Smooth muscle cell of the coronary artery (primary cell): ENCODE measurements at places on chromosomes 13 and 19. TPM values are rescaled to one million over a fixed set of nuclear protein-coding genes. Genes with fewer than 3 reads are reported as not detected.

MISP gene
- under 0.01 TPM in 1 of 2 replicates, not detected in the other for total RNA-seq

CDX2 gene
- total RNA-seq = not detected in 2 replicates

CSNK1G2 gene
- total RNA-seq = 81.2 and 81.9 TPM in 2 replicates

LRG1 gene
- total RNA-seq = not detected in 2 replicates

SLC7A9 gene
- 0.08 and 0.12 TPM in 2 replicates for total RNA-seq
